ENCODE measurements at places on chromosomes 5 and 9. TPM values are rescaled to one million over a fixed set of nuclear protein-coding genes. Genes with fewer than 3 reads are reported as not detected.

The GLDC gene
- total RNA-seq, result 1.3 TPM

The TMEM232 gene
- total RNA-seq, result 1.4 TPM

The SLC36A2 gene
- total RNA-seq, result 27.9 TPM

The SLC34A1 gene
- total RNA-seq, result not detected

The CLK4 gene
- 16.7 TPM for total RNA-seq

The NR4A3 gene
- 9.3 TPM for total RNA-seq

The OR1L4 gene
- total RNA-seq, result not detected

The PDZD2 gene
- 7.8 TPM for total RNA-seq

The TSSK1B gene
- not detected for total RNA-seq

The ENTR1 gene
- 30.5 TPM for total RNA-seq

The FTMT gene
- total RNA-seq, result not detected

The IRX1 gene
- not detected for total RNA-seq

The KIAA1191 gene
- 46.9 TPM for total RNA-seq

The IGFBPL1 gene
- total RNA-seq, result not detected

The LCN12 gene
- total RNA-seq, result 0.38 TPM

The CEP72 gene
- total RNA-seq, result 2.4 TPM

The LHX6 gene
- total RNA-seq, result 3.2 TPM

The CD72 gene
- total RNA-seq, result 0.71 TPM

The BASP1 gene
- total RNA-seq, result 1.1 TPM

The GFPT2 gene
- 6.1 TPM for total RNA-seq

The PKD2L2 gene
- total RNA-seq, result 0.44 TPM

The SPATA31E1 gene
- not detected for total RNA-seq
